Activated CD4-positive, alpha-beta T cell treated with anti-CD3 and anti-CD28 coated beads, Interleukin-2, amount 10 ng/mL, durations not matched to agents 24 days and 14 days (primary cell): ENCODE measurements at places on chromosomes 6 and 20. TPM values are rescaled to one million over a fixed set of nuclear protein-coding genes. Genes with fewer than 3 reads are reported as not detected.
A peak's percentile ranks its signal among the peaks of the same experiment; 100 is the strongest.

The HAO1 gene
- total RNA-seq: not detected in 2 replicates

The YTHDF1 gene
- total RNA-seq: 44.5 and 48.6 TPM in 2 replicates

The RIPPLY2 gene
- not detected in 2 replicates for total RNA-seq

The ARMH2 gene
- 0.30 and 0.31 TPM in 2 replicates for total RNA-seq

The IRF4 gene
- 831 and 846 TPM in 2 replicates for total RNA-seq

GRCh38 chr6:158660333-158660754, 10.5 kb downstream of the SYTL3 start:
- H3K36me3 ChIP-seq: peaks cover 81% of the 10 kb centered on the region
- peak overlapping the region; percentile 15 for H3K27ac ChIP-seq
- H3K27me3 ChIP-seq: no peaks in the 10 kb centered on the region

GRCh38 chr6:42199106-42199981, 4.6 kb upstream of the GUCA1B start:
- H3K4me3 ChIP-seq: no peak overlapping the region
- H3K36me3 ChIP-seq: peaks cover 11% of the 10 kb centered on the region
- no peaks in the 10 kb centered on the region for H3K4me1 ChIP-seq
- DNase-seq: no peak
- H3K27me3 ChIP-seq: no peaks in the 10 kb centered on the region

GRCh38 chr20:20897922-20898321, 185.5 kb upstream of the RALGAPA2 start:
- H3K27ac ChIP-seq: no peak overlapping the region
- peaks cover 2% of the 10 kb centered on the region for H3K27me3 ChIP-seq
- no peak overlapping the region for H3K4me3 ChIP-seq
- no peaks in the 10 kb centered on the region for H3K36me3 ChIP-seq

DNA sequence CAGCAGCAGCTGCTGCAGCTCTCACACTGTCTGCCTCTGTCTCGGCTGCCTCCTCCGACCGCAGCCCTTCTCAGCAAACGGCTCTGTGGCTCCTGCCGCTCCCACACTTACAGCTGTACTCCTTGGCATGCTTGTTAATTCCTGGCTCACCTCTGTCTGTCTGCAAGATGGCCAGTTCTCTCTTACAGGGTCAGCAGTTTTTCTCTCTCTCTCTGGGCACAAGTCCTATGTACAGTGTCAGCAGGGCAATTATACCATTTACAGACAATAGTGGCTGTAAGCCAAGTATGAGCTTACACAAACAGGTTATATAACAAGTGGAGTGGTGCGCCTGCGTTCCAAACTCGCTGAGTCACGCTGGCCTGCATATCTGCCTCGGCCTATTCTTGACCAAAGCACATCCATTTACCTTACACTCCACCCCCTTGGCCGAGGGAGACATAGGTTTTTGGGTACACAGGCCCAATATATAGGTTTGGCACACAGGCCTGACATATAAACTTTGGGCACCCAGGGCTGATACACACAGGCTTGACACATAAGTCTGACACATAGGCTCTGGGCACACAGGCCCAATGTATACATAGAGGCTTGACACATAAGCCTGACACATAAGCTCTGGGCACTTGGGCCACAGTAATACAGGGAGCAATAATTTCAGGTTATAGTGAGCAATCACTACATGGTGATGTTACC, 4.4 kb downstream of the ZKSCAN3 start:
- no peak overlapping the region for H3K4me3 ChIP-seq
- peaks cover 2% of the 10 kb centered on the region for H3K27me3 ChIP-seq
- H3K27ac ChIP-seq: no peak overlapping the region
- H3K4me1 ChIP-seq: peaks cover 29% of the 10 kb centered on the region
- DNase-seq: peak; percentile 54
- peaks cover 8% of the 10 kb centered on the region for H3K36me3 ChIP-seq

DNA sequence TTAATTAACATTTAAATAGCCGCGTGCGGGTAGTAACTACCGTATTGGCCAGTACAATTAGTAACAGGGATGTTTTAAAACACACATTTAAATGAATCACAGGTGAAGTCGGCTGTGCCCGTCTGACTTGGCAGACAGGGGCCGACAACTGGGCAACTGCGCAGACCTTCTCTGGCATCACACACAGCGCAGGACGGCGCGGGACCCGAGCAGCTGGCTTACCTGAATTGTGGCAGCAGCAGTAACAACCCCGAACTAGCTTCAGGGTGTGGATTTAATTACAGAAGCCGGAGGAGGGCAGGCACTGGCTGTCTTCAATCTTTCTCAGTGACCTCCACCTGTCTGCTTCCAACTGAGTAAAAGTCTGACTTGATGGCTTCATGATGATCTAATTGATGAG, 91.7 kb downstream of the DACT2 start:
- H3K27ac ChIP-seq: no peak overlapping the region
- no peak for DNase-seq
- H3K27me3 ChIP-seq: peaks cover 7% of the 10 kb centered on the region
- H3K4me3 ChIP-seq: no peak overlapping the region

DNA sequence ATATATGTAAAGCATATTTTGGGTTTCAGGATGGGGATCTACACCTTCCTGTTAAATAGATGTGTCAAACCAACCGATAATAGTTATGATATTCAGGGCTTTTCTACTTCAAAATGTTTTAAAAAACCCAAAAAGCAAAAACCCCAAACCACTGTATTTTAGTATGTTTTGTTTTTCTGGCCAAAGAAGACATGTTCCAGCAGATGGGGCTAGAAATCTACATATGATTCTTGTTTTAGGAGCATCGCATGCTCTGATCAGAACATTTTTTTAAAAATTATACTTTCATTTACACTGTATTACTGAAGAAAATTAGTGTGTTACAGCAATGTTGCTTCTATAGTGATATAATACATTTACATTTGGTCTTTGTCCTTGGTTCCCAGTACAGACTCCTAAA, 11.0 kb downstream of the RMND1 start:
- no peak overlapping the region for H3K4me3 ChIP-seq
- H3K4me1 ChIP-seq: peaks cover 15% of the 10 kb centered on the region

DNA sequence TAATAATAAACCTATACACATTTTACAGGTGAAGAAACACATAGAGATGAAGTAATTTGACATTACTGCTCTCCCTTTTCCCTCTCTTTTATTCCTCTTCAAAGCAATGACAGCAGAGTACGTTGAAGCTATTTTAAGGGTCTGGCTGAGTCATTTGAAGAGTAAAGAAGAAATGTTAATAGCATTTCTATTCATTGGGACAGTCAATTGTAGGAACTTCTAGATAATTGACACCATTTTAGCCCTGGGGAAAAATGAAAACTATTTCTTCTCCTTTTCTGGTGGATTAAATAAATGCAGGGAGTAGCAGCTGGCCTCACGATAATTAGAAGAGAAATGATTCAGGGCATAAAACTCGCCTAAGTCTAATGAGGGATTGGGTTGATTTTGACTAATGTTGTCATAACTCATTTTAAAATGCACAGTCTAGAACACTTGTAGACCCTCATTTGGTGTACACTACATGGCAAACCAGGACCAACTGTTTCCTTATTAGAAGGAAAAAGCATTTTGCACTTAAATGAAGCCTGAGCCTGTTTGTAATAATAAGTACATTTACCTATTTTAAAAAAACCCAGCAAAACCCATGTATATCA, 48.1 kb downstream of the RIPOR2 start:
- peak overlapping the region; percentile 40 for H3K27ac ChIP-seq
- H3K4me3 ChIP-seq: no peak overlapping the region
- no peaks in the 10 kb centered on the region for H3K27me3 ChIP-seq
- no peak for DNase-seq
- peaks cover 56% of the 10 kb centered on the region for H3K4me1 ChIP-seq
- H3K36me3 ChIP-seq: peaks cover 42% of the 10 kb centered on the region

- H3K27me3 ChIP-seq: no peaks in the 10 kb centered on the region
- no peak overlapping the region for H3K4me3 ChIP-seq
- no peak for DNase-seq
- H3K4me1 ChIP-seq: peaks cover 23% of the 10 kb centered on the region
Measured at GRCh38 chr6:139308936-139309603, 17.3 kb upstream of the TXLNB start.

DNA sequence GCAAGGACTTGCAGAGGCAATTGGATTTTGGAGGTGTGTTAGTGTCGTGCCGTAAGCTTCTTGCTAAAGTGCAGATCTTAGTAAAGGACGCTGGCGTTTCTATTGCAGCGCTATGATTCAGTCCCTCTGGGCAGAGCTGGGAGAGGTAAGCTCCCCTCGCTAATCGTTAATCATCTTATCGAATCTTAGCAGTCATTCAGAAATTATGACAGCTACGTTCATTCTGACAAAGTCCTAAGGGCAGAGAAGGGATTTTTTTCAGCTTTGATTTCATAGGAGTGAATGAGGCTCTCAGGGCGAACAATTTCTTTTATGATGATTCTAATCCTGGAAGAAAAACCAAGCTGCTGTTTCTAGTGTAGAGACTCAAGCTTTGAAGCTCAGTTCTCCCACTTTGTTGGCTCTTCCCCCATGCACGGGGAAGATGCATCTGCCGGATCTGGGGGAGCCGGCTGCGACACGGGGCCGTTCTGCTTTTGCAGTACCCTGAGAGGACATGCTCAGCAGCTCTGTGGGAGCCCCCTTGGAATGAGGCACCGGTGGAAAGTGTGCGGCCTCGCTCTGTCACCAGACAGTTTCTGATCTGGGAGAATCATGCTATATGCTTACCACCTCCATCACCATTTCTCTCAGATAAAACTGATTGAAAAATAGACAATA, 79.1 kb upstream of the SLC22A23 start:
- no peaks in the 10 kb centered on the region for H3K4me1 ChIP-seq
- no peaks in the 10 kb centered on the region for H3K36me3 ChIP-seq
- H3K27me3 ChIP-seq: peaks cover 4% of the 10 kb centered on the region
- DNase-seq: no peak
- no peak overlapping the region for H3K27ac ChIP-seq
- H3K4me3 ChIP-seq: no peak overlapping the region

GRCh38 chr6:112348334-112348874, 1.3 kb downstream of the RFPL4B start:
- H3K27ac ChIP-seq: no peak overlapping the region
- DNase-seq: no peak
- H3K27me3 ChIP-seq: peaks cover 14% of the 10 kb centered on the region
- no peak overlapping the region for H3K4me3 ChIP-seq

DNA sequence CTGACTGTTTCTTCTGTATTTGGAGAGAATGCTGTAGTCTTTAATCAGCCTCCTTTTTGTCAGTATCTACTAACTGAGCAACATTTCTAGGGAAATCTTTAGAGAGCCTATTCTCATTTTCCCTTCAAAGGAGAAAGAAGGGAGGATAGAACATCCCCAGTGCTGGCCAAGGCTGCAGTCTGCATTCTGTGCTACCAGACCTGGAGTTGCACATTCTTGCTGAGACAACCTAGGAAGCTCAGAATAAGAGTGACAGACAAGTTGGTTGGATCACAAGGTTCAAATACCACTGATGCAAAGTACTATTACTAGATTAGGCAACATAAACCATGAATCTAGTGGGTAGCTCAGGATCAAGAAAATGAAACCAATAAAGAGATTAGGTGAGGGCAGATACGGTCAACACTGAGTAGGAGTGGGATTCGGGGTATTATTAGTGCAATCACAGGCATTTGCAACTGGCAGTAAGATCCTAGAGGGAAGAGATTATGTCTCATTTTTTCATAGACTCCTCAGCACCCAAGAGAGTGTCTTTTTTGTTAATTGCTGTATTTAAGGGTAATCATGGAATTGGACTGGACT, 213.5 kb upstream of the FAM83B start:
- H3K4me3 ChIP-seq: no peak overlapping the region
- DNase-seq: no peak
- no peaks in the 10 kb centered on the region for H3K36me3 ChIP-seq
- no peak overlapping the region for H3K27ac ChIP-seq

- no peak overlapping the region for H3K4me3 ChIP-seq
- H3K27me3 ChIP-seq: peaks cover 15% of the 10 kb centered on the region
- H3K4me1 ChIP-seq: no peaks in the 10 kb centered on the region
- H3K27ac ChIP-seq: no peak overlapping the region
Measured at GRCh38 chr6:16810411-16810810, 49.2 kb upstream of the ATXN1 start.

GRCh38 chr6:143098054-143098671, 37.5 kb downstream of the AIG1 start:
- DNase-seq: peak; percentile 34
- H3K4me1 ChIP-seq: peaks cover 4% of the 10 kb centered on the region
- no peak overlapping the region for H3K27ac ChIP-seq
- H3K4me3 ChIP-seq: no peak overlapping the region
